KG1 (cell line): ENCODE measurements at places on chromosomes 5 and 9.

GRCh38 chr5:124053340-124053739, 541.4 kb downstream of the CSNK1G3 start:
- no peak for DNase-seq

- no peak for DNase-seq
Measured at GRCh38 chr5:42951293-42951840, 88.8 kb downstream of the ANXA2R start.

GRCh38 chr5:107380654-107381053, 290.1 kb downstream of the EFNA5 start:
- no peak for DNase-seq

- no peak for DNase-seq
Measured at GRCh38 chr9:110979636-110980035, 58.6 kb downstream of the LPAR1 start.

- no peak for DNase-seq
Measured at GRCh38 chr9:77839459-77840140, 191.5 kb upstream of the GNA14 start.

DNA sequence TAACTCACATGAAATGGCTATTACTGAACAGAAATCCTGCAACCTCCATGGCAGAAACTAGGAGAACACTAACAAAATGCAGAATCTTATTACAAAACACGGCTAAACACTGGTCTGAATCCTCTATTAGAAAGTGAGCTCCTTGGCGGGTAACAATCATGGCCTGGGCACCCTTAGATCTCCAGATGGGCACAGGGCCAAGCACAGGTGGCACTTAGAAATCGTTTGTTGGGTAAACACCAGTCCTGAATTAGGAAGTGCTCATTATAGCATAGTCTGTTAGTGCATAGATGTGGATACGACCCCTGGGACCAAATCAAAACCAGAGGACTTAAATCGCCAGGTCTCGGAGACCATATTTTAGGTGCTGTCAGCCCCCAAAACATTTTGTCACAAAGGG, 14.4 kb downstream of the VDAC1 start:
- DNase-seq: no peak

- no peak for DNase-seq
Measured at GRCh38 chr9:111902391-111903139, 6.0 kb downstream of the UGCG start.

- DNase-seq: no peak
Measured at GRCh38 chr5:74963407-74963806, 89.0 kb downstream of the GCNT4 start.

DNA sequence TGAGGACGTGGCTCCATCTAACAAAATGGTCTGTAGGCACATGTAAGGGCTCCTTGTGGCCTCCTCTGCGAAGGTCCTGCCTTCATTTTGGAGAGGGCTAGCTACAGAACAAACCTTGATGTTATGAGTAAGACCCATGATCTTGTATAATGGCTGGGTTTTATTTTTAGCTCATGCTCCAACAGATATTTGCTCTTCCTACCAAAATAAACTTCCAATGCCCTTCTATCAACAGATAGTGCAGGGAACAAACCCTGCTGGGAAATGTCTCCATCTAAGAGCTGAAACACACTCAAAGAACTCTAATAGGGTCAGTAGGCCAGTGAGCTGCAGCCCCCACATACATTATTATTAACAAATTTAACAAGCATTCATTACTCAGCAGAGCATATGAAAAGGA, 189.5 kb downstream of the LURAP1L start:
- DNase-seq: no peak

GRCh38 chr5:41794471-41794870, 75.8 kb downstream of the OXCT1 start:
- no peak for DNase-seq

DNA sequence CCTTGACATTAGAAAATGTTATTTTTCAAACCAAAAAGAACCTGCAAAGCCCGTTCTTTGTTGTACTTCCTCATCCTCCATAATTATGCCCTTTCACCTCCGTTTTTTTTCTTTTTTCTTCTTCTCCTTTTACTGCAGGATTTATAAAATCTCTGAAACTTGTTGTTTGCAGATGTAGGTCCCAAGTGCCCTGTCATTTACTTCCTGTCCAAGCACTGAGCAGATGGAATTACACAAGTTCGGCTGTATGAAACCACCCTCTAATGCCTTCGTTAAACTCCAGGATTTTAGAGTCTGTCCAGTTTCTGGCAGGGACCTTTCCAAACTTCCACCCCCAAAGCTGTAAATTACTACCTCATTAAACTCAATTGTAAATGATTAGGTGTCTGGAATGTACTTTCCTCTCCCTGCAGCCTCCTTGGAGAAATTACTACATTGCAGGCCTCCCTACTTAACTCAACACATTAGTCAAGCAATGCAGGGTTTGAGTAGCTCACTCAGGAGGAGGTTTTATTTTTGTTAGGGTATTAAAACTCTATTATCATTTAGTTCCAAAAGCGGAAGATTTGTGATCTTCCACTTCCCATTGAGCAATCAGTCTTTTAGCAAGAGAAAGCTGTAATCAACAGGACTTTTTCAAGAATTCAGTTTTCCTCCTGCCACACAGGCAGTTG, 125.6 kb upstream of the LPAR1 start:
- DNase-seq: no peak

DNA sequence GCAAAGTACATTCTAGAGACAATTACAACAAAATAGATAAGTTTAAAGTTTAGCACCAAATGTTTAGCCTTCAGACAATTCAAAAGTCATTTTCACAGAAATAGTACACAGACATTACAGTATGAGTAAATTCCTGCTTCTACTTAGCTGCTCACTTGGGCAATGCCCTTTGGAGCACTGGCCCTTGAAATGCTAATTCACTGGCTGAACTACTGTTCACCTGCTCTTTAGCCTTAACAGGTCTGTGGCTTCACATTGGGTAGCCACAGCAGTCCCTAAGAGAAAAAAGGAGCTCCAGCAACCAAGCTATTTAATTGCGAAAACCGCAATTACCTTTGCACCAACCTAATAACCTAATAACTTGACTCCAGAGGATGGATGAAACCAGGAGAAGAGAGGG, 916.2 kb upstream of the DMAC1 start:
- no peak for DNase-seq

DNA sequence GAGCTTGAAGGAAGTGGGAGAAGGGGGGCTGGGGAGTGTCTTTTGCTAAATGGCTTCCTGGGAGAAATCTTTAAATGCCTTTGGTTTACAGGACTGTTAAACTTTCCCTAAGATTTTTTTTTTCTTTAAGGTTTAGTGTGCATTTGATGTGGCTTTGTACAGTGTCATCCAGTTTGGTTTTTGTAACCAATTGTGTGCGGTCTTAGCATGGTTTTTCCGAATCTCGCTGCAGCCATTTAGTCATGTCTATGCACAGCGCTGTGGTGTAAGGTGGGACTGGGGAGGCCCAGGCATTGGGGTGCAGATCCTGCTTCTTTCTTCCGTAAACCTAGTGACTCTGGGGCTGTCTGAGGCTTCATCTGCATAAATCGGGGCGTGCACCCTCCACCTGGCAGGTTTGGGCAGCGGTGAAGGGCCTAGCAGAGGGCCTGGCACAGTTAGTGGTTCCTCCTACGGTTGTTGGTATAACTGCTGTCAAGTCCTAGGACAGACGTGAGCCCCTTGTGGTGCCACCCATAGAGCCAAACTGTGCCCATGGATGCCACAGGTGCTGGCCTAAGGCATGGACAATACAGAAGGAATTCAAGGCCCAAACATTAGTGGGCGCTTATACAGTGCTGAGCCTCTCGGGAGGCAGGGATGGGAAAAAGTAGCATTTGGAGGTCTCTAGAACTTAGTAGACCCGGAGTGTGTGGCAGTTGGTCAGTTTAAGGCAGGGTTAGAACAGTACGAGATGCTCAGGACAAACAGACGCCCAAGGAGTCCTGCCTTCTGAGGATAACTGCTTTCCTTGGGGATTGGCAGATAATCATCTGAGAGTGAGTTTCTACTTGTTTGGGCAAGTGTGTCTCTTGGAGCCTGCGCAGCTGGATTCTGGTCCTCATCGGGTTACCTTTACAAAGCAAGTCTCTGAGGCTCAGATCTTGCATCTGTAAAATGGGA, 1.5 kb downstream of the PRRC2B start:
- DNase-seq: peak; percentile 41

GRCh38 chr9:135127718-135128670, 40.5 kb downstream of the OLFM1 start:
- DNase-seq: no peak

DNA sequence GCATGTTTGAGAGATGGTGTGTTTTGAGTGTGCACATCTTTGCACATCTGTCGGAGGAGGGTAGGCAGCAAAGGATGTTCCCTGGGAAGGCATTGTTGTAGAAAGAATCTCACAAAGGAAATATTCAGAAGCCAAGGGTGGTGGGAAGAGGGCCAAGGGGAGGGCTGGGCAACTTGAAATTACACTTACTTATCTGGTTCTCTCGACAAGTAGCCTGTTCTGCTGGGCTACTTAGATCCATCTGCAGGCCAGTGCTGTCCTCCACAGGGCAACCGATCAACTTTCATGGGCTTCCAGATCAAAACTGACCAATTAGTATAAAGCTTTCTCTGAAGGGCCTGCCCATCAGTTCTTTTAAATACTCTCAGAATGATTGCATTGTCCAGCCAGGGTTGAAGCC, 495.2 kb downstream of the GADD45G start:
- DNase-seq: no peak

- DNase-seq: no peak
Measured at GRCh38 chr9:129336601-129337331, 158.7 kb upstream of the IER5L start.

- DNase-seq: no peak
Measured at GRCh38 chr5:173563246-173563645, 53.2 kb downstream of the BOD1 start.

- DNase-seq: no peak
Measured at GRCh38 chr9:12166518-12166917, 526.7 kb upstream of the TYRP1 start.

GRCh38 chr5:128279345-128279744, 195.8 kb downstream of the SLC12A2 start:
- DNase-seq: no peak

GRCh38 chr9:5665059-5665458, 36.2 kb downstream of the RIC1 start:
- DNase-seq: no peak

DNA sequence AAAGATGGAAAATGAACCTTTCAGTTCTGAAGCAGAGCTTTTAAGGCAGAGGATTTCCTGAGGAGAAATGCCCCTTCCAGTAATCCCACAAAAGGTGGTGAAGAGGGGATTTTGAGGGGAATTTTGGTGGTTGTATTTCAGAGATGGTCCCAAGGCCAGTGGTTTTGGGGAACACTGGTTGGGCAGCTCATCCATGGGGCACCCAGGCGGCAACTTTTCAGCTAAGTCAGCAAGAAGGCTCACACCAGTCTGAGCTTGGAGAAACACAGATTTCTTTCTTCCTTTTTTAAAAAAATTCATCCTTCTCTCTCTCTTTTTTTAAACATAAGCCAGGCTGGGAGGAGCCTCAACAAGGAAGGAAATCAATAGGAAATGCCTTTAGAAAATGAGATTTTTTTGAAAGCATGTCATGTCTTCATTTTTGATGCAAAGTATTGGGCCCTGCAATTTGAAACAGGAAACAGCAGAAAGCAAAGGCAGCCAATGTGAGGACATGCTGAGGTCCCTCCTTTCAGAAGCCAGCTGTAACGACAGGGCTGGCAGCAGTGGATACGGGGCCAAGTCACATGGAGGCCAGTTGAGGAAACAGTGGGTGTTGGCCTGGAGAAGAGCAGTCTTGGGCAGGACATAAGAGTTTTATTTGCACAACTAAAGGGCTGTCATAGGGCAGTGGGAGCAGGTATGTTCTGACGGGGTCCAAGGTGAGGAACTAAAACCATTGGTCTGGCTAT, 155.3 kb upstream of the KLF4 start:
- no peak for DNase-seq

DNA sequence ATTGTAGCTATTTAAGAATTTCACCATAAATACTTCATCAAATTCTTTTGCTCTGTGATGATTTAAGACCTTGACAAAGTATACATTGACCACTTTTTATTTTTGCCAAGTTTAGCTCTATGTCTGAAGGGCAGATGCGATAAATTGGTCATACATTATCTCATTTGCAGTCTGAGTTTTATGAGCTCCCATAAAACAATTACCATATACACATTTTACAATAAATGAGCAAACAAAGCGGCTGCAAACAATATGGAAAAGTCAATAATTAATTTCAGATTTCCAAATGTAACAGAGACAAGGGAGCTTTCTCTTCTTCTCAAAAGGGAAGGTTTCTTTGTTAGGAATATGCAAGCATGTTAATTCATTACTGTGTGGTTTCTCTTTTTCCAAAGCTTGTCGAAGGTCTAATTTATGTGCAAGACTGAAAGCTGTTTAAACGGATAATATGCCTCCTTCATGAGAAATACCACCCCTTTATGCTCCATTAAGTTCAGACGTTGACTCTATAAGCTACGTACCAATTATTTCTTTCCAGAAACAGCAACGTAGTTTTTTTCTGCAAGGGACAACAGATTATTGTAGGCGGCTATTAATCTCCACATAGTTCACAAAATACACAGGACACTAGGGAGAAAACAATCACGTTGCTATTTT, 7.0 kb upstream of the IZUMO3 start:
- no peak for DNase-seq

DNA sequence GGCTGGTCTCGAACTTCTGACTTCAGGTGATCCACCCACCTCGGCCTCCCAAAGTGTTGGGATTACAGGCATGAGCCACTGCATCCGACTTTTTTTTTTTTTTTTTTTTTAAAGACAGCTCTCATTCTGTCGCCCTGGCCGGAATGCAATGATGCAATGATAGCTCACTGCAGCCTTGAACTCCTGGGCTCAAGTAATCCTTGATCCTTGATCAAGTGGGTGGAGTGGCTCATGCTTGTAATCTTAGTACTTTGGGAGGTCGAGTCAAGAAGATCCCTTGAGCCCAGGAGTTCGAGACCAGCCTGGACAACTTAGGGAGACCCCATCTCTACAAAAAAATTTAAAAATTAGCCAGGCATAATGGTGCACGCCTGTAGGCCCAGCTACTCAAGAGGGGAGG, 8.1 kb downstream of the SEC24A start:
- no peak for DNase-seq

DNA sequence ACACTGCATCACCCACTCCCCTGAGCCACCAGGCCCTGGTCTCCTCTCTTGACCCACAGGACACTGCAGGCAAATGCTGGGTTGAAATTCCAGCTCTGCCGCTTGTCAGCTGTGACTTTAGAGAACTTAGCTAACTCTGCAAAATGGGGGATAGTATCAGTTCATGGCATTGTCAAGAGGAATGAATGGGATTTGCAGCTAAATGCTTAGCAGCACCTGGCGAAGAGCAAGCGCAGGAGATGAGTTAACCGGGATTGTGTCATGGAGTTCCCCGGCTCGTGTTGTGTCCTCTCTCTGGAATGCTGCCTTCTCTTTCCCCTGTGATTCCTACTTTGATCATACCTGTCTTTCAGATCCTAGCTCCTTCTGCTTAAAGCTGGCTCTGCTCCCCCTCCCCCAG, 67.1 kb downstream of the DAB2IP start:
- no peak for DNase-seq

GRCh38 chr5:147853372-147853987, 22.0 kb upstream of the SPINK1 start:
- no peak for DNase-seq
